ENCODE measurements at places on chromosomes 13 and 19.

DNA sequence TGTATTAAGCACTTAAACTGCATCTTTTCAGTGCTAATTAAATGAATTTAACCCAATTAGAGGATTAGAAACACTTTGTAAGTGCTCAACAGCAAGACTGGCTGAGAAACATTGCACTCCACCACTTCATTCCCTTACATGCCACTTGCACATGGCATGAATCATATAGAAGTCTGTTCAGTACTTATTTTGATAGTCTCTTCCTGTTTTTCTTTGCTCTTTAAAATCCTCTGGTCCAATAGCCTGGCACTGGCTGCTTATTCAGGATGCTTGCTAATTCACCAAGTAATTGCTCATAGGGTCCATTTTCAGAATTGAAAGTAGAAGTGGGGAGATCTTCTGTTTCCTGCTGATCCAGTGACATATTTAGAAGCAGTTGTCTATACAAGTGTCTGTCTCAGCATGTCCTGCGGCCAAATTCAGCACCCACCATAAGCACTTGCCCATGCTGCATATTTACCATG lies 900.1 kb downstream of the PCDH9 start:
- no peak for DNase-seq

DNA sequence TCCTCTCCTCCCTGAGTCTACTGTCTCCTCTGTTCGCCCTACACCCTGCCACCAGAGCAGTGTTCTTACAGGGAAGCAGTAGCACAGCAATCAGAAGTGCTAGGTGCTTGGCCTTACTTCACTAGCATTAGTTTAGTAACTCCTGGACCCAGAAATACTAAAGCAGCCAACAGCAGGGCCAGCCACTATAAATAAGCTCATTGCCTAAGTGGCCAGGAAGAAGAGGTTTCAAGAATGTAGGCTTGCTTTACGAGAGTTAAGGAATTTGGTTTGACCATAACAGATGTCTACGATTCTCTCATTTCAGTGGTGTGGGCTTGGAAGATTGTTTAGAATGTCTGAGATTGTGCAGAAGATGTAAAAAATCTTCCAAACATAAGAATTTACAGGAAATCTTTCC lies 103.3 kb downstream of the ZAR1L start:
- DNase-seq, result no peak

- DNase-seq, result no peak
Measured at GRCh38 chr13:98368019-98368418, 190.9 kb upstream of the RNF113B start.

DNA sequence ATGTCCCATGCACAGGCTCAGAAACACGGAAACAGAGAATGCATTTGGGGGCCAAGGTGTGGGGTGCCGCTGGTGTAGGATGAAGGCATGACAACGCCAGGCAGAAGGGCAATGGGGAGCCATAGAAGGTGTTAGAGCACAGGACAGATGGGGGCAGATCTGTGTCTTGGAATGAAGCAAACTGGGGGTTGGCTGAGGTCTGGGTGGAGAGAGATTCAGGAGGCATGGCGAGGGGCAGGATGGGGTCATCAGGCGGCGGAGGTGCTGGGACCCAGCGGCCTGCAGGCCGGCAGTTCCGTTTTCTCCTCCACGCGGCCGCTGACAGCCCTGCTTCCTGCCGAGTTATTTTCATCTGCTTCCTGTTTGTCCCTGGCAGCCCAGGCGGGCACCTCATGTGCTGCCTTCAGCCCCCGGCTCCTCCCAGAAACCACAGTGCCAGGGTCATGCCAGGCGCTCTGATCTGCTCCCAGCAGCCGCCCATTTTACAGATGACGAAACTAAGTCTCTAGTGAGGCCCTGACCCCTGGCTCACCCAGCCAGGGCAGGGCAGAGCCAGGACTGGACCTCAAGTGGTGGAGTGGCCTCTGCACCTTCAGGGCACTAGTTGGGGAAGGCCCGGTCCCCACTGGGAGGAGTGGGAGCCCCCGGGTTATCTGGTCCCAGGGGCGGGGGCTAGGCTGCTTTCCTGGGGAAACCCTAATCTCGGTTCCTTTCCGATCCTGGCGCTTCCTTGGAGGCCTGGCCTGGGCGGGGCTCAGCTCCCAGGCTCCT lies 2.2 kb downstream of the ARHGAP45 start:
- peak; percentile 62 for DNase-seq

DNA sequence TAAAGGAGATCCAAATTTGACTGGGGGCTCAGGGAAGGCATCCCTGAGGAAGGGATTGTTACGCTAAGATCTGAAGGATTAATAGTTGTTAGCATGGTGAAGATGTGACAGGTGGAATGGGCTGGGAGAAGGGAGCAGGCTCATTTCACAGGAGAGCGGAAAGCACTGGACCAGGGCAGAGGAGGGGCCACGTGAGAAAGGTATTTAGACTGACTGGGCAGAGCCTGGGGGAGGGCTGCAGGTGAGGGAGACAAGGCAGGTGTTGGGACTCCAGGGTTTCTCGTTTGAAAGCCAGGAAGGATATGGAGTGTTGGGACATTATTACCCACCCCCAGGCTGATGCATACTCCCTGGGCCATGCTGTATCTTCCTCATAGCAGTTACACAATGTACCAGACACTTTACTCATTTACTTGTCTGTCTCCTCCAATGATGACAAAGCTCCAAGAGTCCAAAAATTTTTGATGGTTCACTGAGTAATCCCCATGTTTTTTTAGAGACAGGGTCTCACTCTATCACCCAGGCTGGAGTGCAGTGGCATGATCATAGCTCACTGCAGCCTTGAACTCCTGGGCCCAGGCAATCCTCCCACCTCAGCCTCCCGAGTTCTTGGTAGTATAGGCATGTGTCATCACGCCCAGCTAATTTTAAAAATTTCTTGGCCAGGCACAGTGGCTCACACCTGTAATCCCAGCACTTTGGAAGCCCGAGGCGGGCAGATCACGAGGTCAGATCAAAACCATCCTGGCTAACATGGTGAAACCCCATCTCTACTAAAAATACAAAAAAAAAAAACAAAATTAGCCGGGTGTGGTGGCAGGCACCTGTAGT lies 2.3 kb downstream of the TRAPPC6A start:
- DNase-seq, result no peak
